ENCODE measurements at places on chromosomes 2 and 18.
A peak's percentile ranks its signal among the peaks of the same experiment; 100 is the strongest.

DNA sequence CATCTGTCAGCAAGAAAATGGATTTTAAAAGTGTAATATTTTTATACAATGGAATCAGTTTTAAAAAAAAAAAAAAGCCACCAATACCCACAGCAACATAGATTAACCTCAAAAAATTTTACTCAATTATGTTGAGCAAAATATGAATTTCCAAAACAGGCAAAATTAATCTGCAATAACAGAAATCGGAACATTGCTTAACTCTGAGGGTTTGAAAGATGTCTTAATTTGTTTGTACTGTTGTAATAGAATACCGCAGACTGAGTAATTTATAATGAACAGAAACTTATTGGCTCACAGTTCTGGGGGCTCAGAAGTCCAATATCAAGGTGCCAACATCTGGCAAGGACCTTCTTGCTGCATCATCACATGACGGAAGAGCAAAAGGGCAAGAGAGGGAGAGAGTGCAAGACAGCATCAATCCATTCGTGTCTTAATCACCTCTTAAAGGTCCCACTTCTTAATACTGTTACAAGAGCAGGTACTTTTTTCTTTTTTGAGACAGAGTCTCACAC, 31.8 kb upstream of the TNFAIP6 start:
- no peak for DNase-seq

DNA sequence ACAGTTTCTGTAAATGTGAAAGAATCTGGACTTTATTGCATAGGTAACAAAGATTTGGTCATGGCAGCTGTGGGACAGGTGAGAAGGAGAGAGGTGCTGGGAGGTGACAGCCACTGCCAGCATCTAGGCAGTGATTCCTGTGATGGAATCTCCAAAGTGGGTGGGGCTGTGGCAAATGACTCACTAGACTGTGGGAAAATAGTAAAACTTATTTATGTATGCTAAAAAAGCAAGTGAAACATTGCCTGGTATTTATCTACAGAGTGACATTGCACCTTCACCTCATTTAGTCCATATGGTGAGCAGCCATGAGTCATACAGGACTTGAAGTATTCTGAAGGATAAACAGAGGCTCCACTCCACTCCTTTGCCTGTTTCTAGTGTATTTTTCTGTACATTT, 145.3 kb upstream of the MEX3C start:
- no peak for DNase-seq

- DNase-seq, result no peak
Measured at GRCh38 chr2:12416600-12416999, 300.1 kb upstream of the TRIB2 start.

DNA sequence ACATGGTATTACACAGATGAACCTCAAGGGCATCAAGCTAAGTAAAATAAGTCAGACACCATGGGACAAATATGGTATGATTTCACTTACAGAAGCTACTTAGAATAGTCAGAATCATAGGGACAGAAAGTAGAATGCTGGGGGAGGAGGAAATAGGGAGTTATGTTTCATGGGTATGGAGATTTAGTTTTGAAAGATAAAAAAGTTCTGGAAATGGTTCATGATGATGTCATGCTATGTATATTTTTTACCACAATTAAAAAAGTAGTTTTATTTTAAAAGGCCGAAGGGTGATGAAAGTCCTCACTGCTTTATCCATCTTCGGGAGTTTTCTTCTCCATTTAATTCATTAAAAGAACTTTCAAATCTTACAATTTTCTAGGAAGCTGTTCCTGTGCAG, 181.9 kb downstream of the CALCRL start:
- no peak for DNase-seq

GRCh38 chr18:2982452-2983269, 30.3 kb downstream of the LPIN2 start:
- no peak for DNase-seq

GRCh38 chr18:3046216-3046808, 33.4 kb upstream of the LPIN2 start:
- no peak for DNase-seq

GRCh38 chr2:219087848-219088247, 27.1 kb upstream of the IHH start:
- no peak for DNase-seq

DNA sequence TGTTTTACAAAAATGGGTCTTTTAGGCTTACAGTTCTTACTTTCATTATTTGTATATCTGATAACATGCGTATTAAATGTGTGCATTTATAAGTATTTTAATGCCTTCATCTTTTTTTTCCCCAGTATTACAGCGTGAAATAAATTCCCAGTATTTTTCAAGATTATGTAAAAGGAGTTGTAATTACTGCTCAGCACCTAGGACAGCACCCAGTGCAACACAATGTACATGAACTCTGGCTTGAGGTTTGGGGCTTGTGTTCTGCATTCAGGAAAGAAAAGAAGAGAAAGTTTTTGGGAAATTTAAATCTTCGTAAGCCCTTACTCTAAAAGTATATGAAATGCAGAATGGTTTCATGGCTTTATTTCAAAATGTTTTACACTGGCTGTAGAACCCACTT, 16.7 kb downstream of the ZNF638 start:
- peak; percentile 28 for DNase-seq

DNA sequence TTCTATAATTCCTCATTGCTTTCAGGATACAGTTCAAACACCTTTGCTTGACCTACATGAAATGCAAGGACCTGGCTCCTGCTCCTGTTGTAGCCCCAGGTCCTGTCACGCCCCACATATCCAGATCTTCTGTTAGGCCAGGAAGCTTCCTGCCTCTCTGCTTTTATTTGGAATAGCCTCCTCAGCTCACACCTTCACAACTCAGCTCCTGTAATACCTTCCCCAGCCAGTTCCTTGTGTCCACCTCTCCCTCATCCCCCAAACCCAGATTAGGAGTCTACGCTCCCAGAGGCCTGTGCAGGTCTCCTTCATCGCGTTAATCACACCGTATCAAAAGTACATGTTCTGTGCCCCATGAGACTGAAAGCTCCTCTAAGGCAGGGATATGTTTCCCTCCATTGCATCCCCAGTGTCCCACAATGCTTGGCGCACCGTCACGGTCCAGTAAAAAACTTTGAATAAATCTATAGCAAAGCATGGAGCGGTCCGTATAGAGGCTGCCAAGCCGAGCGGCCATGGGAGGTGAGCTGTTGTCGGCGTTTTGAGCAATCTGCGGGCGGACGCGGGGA, 371 bp downstream of the MDH1B start:
- peak; percentile 6 for DNase-seq
